ENCODE measurements at places on chromosomes 16 and 17.
A peak's percentile ranks its signal among the peaks of the same experiment; 100 is the strongest.

DNA sequence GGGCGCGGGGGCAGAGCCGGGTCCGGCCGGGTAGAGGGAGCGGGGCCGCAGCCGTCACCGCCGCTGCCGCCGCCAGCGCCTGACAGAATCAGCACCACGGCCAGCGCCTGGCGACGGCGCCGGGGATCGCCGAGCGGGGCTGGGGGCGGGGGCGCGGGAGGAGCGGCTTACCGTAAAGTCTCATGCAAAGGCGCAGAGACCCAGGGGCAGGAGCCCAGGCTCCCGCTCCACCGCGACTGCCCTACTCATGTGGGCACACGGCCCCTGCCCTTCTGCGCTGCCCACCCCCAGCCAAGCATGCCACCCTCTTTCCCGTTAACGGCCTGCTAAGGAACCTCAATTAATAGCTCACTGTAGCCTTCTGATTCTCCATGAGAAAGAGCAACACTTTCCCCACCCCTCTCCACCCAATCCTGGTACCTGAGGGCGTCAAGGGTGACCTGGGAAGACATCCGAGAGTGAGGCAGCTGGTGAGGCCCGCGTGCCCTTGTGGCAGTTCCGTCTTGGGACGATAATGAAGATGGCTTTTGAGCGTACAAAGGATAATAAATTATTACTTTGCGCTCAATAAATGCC lies at the start of gene SEZ6:
Gene SEZ6 (minus strand): TSS at position 98 of the 576 bp plus-strand sequence. CDS start 164 bp downstream, outside the sequence.
- DNase-seq: peak; percentile 75

DNA sequence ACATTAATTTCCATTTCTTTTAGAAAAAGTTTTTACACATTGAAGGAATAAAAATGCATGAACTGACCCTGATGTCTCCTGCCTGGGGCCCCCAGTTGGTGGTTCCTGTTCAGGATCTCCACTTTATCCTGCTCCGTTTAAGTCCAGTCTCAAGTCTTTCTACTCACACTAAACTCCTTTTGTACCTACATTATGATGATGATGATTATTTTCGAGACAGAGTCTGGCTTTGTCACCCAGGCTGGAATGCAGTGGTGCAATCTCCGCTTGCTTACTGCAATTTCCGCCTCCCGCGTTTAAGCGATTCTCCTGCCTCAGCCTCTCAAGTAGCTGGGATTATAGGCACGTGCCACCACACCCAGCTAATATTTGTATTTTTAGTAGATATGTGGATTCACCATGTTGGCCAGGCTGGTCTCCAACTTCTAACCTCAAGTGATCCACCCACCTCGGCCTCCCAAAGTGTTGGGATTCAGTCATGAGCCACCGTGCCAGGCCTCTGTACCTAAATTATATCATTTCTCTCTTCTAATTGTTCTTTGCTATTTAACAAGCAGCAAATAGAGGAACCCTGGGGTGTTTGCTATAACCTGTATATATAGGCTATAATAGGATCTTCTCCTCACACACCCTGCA lies 2.2 kb upstream of the FOXK2 start:
- DNase-seq: no peak

DNA sequence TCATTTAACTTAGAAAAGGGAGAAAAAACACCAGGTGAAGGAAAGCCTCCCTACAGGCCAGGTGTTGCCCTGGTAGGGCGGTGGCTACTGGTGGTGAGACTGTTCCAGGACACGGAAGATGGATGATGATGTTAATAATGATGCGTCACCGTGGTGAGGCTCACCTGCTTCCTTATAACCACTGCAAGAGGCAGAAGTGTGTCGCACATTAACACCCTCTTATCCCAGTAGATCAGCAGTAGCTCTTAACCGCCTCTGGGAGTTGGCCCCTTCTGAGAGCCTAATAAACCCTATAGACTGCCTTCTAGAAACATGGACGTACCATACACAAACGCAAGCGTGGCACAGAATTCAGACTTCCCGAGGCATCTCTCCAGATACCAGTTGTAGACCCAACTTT lies 7.8 kb downstream of the BFAR start:
- DNase-seq: no peak

- no peak for DNase-seq
Observed at GRCh38 chr17:59377410-59377809, 46.0 kb downstream of the YPEL2 start.

DNA sequence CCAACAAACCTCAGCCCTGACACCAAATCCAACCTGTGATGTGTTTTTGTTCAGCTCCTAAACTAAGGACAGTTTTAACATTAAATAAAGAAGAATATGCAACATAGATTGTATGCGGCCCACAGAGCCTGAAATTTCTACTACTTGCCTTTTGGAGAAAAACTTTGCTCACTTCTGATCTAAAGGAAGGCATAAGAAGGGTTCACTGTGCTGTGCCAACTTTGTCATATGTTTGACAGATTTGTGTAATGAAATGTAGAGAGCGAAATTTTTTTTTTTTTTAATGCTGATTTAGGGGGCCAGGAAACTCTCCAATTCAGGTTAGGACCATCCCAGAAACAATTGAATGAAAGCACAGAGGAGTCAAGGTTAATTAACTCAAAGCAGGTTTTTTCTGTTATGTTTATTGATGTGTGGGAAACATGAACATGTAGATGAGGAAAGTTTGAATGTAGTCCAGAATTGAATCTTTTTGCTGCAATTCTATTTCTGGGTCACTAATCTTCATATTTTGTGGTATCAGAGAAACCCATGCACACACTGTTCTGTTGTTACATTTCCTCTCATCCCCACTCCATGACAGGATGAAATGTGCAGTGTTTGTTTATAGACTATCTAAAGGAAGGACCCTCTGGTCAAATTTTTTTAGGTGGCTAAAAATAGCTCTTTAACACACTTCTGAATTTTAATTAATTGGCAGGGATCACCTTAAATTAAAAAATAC lies 71.5 kb downstream of the TAOK1 start:
- no peak for DNase-seq

GRCh38 chr17:76901542-76902197 lies 33.5 kb downstream of the MGAT5B start:
- DNase-seq: no peak

- DNase-seq: peak; percentile 85
Observed at GRCh38 chr17:17840751-17841591, 4.2 kb upstream of the SREBF1 start.

GRCh38 chr16:72939247-72939646 lies 108.7 kb downstream of the ZFHX3 start:
- no peak for DNase-seq

- no peak for DNase-seq
Observed at GRCh38 chr16:86300746-86301481, 209.4 kb upstream of the FOXF1 start.

DNA sequence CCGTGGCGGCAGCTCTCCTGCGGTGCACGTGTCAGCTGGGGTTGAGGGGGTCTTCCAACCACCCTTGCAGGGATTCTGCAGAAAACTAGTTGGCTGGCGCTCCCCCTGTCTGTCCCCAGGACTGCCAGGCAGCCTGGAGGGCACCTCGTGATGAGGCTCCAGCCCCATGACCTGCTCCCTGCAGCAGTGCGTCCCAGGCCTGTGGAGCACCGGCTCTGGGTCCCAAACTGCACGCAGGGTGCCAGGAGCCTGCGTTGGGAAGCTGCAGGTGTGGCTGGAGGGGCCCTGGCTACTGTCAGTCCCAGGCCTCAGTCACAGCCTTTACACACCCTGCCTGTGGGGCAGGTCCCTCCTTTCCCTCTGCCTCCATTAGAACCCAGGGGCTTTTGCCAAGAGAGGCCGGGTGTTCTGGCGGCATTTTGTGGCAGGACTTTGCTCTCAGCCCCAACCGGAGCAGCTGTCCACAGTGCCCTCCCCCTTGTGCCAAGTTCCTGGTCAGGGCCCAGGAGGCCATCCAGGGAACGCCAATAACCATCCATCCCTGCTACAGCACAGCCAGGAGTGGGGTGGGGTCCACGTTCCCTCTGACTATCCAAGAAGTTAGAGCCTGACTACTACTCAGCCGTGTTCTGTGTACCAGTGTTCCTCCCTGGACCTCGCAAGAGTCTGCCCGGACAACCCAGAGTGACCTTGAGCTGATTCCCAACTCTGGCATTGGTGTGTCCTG lies 9.2 kb downstream of the CHMP6 start:
- no peak for DNase-seq

DNA sequence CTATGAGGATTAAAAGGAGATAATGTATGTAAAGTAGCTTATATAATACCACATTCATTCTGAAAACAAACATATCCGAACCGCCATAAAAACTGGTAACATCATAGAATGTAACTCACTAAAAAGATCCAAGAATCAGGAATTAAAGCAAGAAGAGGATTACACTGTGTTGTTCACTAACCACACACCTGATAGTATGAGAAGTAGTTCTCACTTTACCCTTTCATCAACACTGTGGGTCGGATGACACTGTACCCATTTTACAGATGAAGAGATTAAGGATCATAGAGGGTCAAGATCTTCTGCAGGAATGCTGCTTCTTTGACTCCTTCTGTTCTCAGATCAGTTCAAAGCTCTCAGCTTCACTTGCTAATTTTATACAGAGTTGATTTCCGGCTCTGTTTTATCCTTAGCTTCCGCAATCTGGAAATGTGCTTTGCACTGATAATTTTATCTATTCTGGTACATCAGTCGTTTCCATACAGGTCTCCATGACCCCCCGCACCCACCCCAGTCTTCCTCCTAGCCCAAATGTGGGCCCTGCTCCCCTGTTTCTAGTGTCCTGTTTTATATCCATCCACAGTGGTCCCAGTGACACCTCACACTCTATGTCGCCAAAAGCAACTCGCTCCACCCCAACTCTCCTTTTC lies 288.6 kb upstream of the CCL2 start:
- DNase-seq: no peak

DNA sequence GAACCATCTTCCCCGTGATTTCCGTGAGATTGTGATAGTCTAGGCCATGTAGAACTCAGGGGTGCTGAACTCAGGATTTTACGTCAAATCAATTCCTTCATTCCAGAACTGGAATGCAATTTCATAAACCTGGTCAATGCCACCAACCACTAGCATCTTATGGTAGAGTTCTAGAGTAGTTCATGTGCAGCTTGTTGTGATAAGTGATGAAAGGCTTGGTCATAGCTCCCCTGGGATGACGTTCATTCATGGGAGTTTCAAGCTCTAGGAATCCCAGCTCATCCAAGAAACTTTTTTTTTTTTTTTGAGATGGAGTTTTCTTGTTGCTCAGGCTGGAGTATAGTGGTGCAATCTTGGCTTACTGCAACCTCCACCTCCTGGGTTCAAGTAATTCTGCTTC lies 3.7 kb upstream of the DPEP2 start:
- DNase-seq: no peak

GRCh38 chr17:72380120-72380519 lies 259.3 kb downstream of the SOX9 start:
- DNase-seq: no peak

- no peak for DNase-seq
Observed at GRCh38 chr17:73262676-73263642, 1.3 kb upstream of the CPSF4L start.

DNA sequence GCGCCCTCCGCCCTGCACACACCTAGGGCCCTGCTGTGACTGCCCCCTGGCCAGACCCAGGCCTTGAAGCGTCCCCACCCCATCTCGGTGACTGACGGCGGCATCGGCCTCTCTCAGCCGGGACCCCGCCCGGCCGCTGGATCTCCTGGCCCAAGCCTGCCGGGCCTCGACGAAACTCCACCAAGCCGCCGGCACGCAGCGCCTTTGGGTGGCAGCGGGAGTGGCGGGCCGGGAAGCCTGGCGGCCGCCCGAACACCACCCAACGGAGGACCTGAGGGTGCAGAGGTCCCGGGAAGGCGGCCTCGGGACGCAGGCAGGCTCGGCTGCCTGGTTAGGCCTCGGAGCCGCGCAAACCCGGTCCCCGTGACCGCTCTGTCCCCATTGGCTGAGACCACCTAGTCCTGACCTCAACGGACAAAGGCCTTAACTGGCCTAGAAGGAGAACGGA lies 12.0 kb upstream of the TMEM97 start:
- DNase-seq: no peak

DNA sequence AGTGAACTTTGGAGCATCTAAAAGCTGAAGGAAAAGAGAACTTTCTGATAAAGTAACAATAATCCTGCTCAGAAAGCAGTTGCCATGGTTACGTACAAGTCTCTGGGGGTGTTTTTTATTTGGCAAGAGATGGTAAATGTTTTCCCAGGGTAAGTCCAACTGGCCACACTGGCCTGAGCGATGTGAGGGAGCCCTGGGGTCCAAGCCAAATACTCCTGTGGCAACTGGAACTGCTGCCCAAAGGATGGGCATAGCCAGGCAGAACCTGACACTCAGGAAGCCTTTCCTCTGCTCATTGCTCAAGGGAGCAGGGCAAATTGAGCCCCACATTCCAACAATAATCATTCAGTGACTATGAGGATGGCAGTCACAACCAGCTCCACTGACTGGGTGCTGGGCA lies 26.8 kb upstream of the WSCD1 start:
- no peak for DNase-seq

- no peak for DNase-seq
Observed at GRCh38 chr16:74617206-74617788, 10.4 kb upstream of the GLG1 start.

DNA sequence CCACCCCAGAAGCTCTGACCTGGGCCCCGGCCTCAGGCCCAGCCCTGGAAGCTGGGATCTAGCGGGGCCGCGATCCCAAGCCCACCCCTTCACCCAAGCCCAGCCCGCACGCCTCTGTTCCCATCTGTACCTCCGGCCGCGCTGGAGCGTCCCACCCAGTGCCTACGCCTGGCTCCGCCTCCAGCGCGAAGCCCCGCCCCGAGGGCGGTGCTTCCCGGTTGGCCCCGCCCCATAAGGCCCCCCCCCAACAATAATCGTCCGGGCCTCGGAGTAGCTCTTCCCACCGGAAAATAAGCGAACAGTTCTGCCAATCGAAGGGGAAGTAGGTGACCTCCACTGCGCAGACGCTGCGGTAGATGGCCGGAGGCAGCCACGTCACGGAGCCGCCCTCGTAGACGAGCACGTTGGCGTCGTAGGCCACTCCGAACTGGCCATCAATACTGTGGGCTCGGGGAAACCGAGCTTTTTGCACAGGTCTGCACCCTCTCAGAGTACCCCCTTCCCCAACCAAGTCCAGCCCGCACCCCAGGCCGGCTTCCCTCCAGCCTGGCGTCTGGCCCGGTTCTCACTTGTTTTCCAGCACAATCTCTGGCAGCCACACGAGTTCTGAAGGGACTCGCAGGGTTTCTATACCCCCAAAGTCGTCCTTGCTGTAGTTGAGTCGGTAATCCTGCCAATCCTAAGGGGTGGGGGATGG lies 1.1 kb downstream of the CHRNE start:
- DNase-seq: no peak

DNA sequence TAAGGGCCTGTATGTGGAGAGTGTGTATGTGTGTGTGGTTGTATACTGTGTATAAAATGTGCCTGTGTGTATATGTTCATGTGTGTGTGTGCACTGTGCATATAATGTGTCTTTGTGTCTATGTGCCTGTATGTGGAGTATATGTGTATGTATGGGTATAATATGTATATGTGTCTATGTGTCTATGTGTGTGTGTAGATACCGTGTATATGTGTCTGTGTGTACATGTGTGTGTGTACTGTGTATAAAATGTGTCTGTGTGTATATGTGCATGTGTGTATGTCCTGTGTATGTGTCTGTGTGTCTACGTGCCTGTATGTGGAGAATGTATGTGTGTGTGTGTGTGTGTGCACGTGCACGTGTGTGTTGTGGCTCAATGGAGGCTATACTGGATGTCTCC lies 200.4 kb upstream of the ZFHX3 start:
- DNase-seq: no peak

Data from NCI-H1105 (cell line).